HT1080 (cell line): ENCODE measurements at places on chromosomes 2 and 18. TPM values are rescaled to one million over a fixed set of nuclear protein-coding genes. Genes with fewer than 3 reads are reported as not detected.

DNA sequence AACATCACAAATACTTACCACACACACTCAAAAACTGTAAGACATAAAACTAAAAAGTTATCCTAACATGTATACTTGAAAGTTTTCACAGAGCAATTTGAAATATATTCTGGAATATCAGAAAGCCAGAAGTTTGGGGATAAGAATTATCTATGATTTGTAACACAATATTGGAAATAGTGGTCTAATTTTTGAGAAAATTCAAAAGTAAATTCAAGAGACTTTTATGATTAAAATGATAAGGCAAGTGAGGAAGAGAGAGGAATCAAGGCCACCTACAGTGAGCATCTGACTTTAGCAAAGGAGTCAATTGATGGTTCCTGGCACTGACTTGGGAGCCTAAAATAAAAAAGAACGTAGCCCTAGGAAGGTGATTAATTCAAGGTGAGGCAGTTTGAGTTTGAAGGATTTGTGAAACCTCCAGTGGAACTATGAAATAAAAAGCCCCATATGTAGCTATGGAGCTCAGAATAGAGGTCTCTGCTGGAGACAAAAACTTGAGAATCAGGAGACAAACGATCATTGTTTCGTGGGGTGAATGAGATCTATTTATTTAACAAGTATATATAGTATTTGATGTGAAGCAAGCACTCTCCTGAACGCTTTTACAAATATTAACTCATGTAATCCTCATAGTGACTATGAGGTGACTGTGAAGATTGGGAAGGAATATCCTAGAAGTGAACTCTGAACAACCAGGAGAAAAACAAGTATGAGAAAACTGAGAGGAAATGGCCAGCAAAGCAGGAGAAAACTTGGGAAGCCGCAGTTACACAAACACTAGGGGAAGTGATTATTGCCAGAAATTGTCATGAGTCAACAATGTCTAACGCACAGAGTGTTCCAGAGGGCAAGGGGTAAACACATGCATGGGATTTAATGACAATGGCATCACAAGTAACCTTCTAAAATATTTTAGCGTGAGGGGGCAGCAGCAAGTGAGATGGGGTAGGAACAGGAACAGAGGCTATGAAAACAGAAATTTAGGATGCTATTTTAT is 12.8 kb downstream of the TFPI start:
- peak; percentile 89 for DNase-seq

DNA sequence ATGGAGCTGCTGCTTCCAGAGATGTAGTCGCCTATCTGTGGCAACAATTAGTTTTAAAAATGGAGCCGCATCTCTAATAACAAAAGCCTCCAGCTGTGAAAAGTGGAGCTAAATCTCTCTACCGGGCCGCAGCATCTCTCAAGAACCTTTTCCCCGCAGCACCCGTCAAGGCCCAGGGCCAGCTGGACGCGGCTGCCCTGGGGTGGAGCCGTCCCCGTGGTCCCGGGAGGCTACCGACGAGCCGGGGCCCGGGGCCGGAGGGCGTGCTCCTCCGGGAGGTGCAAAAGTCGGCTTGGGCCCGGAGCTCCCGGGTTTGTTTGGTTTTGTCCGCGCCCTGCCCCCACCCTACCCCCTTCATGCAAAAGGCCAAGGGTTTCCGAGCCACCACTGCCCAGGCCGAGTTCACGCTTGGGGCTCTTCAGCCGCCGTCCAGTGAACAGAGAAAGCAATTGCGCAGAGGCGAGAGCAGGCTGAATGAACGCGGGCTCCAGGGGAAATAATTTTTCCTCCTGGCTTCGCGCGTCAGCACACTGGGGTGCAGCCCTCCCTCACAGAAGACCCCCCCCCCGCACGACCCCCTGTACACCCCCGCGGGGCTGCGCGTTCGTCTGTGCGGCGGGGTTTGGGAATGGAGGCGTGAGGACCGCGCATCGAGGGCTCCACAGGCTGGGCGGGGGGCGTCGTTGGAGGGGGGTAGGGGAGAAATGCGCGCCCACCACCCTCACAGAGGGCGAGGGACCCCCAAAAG is 557 bp upstream of the GREB1L start:
- DNase-seq = no peak

- DNase-seq = no peak
Measured at GRCh38 chr2:221330436-221330835, 241.7 kb downstream of the EPHA4 start.

DNA sequence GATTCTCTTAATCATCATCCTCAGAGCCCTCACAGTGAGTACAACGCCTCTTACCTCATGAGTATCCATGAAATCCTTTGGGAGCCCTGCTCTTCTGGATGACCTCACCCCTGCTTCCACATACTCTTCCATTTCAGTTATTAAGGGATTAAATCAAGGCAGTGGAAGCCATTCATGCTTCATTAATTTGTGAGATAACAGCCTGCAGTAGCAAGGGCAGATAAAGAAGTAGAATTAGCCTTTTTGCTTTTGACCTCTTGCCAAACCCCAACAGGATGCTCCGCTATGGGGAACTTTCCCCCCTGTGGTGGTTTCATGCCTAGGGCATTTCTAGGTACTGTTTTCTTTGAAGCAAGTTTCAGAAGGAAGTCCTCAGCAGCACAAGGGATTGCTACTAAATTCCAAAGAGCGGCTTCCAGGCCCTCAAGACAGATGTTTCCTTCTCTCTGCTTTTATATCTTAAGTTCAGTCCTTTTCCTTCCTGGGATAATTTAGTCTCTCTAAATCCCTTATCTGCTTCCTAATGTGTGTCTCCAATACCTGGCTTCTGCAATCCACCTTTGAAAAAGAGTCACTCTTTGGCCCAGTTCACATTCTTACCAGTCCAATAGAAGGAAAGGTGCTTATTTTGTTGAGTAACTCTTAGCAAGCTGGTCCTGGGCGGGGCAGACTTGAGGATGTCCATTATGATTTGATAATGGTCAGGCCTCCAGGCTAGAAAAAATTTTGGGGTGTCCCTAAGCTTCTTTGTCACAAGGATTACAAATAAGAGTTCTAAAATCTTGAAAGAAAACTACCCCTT is 76.9 kb downstream of the MYO1B start:
- peak; percentile 80 for DNase-seq

GRCh38 chr2:99470957-99471356 is 18.9 kb downstream of the REV1 start:
- no peak for DNase-seq

DNA sequence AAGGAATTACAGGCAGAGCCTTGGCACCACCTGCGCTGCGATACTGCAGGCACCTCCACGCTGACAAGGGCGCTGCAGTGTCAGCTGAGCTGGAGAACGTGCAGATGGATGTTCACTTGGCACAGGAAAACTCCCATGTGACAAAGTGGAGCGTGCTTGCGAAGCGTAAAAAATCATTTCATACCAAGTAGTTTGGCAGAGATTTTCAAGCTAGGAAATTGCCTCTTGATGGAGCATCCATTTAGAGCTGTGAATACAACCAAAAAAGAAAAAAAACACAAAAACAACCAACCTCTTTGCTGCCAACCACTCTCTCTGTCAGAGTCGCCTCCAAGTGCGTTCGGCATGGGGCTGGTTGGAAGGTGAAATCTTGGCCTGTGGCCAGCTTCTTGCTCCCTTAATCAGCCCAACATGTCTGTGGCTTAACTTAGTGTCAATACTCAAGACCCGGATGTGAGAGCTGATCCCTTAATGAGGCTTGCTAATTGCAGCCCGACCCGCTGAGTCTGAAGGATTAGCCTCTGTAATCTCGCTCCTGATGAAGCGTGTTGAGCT is 38.1 kb downstream of the ACOXL start:
- no peak for DNase-seq

GRCh38 chr2:11177871-11178690 is 22.8 kb downstream of the SLC66A3 start:
- DNase-seq = no peak

DNA sequence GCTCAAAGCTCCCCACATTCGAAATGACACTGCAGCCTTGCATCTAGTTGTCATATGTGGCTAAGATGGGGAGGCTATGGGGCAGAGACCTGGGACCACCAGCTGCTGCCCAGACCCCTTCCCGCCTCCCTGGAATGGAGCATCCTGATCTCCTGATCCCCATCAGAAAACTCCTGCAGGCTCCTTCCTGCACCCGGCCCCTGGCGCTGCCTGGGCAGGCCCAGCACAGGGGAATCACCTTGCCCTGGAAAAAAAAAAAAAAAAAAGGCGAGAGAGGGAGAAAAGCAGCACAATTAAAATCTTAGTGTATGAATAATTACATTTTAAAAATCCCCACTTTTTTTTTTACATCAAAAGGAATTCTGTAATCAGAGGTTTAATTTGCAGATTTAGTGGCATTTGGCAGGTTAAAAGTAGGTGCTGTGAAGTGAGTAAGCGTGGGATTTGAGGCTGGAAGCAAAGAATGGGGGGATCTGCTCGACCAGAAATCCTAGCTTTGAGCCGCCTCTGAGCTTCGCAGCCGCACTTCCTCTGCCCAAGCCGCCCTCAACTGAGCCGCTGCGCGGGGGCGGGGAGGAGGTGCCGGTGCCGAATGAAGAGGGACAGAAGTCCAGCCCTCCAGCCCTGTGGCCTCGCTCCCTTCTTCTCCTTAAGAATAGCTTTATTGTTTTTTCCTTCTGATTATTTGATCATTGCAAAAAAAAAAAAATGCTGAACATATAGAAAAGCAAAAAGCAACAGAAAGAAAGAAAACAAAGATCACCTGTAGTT is 30.0 kb downstream of the THNSL2 start:
- DNase-seq = no peak

FOXD4L1 gene
- 0.05 TPM in 1 of 2 replicates, not detected in the other for total RNA-seq

NUP35 gene
- 29.8 and 31.7 TPM in 2 replicates for total RNA-seq
